Stimulated activated CD4-positive, alpha-beta T cell treated with anti-CD3 and anti-CD28 coated beads, Interleukin-15, amount 100 ng/mL, for 1 hour (primary cell): ENCODE measurements at places on chromosomes 1 and 21.

DNA sequence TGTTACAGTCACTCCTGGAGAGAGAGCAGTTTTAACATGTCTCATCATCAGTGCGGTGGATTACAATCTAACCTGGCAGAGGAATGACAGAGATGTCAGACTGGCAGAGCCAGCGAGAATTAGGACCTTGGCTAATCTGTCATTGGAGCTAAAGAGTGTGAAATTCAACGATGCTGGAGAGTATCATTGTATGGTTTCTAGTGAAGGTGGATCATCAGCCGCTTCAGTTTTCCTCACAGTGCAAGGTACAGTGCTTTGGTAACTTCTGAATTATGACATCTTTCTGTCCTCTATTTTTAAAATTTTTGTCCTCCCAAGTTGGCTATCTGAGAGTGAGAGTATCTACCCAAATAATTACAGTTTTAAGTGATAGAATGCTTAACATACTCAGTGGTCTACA lies 199.4 kb downstream of the HMCN1 start:
- DNase-seq, result no peak

DNA sequence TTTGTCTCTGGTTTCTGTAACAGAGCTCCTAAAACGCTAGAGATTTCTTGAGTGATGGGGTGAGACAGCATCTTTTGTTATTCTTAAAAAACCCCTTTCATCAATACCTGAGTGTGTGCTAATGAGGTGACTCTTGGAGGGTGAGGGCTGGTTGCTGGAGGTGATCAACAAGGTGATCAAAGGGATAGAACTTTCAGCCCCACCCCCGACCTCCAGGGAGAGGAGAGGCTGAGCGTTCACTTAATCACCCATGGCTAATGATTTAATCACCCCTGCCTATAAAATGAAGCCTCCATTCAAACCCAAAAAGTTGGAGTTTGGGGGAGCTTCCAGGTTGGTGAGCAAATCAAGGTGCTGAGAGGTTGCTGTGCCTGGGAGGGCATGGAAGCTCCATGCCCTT lies 175.4 kb downstream of the SLC35F3 start:
- no peak for DNase-seq

- no peak for DNase-seq
These were observed 312.5 kb upstream of the DUSP10 start for GRCh38 chr1:222054416-222054815.

DNA sequence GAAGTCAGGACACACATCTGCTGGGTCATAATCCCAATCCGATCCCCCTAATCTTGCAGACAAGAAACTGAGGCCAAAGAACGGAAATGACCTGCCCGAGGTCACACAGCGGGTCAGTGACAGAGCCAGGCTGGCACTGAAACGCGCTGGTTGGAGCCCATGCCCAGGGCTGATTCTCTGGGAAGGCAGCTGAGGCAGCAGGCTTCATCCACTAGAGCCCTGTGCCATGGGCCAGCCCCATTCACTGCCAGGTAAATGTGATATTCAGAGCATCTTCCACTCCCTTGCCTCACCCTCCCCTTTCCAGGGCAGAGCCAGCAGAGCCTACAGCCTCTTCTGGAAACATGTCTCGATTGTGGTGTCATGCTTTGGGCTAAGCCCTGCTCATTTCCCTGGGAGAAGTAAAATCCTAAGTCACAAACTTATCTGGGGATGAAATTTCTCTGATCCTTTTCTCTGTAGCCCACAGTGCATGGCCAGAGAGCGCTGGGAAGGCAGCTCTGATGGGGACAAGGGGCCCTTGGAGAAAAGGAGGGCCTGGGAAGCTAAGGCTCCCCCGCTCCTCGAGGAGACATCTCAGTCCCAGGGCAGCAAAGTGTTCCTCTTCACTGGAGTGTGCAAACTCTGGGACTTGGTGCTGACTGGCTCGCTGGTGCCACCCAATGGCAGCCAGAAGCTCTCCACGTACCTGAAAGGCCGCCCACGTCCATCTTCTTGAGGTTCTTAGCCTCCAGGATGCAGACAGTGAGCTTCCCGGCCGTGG lies 110.4 kb downstream of the SYT2 start:
- no peak for DNase-seq

DNA sequence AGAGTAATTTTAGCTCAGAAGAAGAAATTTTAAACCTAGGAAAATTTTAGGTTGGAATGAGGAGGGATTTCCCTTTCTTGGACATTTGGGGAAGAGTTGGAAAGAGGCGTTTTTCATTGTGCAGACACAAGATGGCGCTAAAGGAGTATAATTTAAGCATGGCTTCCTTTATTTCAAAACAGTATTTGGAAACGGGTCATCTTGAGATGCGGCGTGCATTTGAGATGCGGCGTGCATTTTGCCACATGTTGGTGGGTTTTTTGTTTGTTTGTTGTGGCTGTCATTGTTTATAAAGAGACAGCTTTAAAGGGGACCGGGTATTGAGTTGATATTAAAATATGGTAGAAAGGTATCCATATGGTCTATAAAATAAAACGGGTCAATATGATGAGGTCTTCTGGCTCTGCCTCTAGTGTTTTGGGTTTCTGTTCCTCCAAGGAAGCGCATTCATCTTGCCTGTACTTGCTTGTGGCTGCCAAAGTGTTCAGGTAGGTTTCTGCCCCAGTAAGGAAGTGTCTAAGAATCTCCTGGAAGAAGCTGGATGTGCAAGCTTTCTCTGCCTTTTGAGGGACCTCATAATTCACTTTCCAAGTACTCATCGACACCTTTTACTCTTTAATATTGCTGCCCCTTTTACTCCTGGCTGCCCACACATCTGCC lies 210.3 kb downstream of the SLC35F3 start:
- no peak for DNase-seq

- DNase-seq, result no peak
These were observed 31.4 kb upstream of the BECN2 start for GRCh38 chr1:241926141-241926540.

GRCh38 chr21:46308431-46308830 lies 15.2 kb downstream of the C21orf58 start:
- no peak for DNase-seq
